Mucosa of descending colon (tissue), 3 donors: ENCODE measurements at places on chromosomes 3 and 15. TPM values are rescaled to one million over a fixed set of nuclear protein-coding genes. Genes with fewer than 3 reads are reported as not detected.
A peak's percentile ranks its signal among the peaks of the same experiment; 100 is the strongest.

The CDHR4 gene
- total RNA-seq, result not detected

The SPSB4 gene
- total RNA-seq, result 0.10 TPM

The MME gene
- total RNA-seq, result 1.4 TPM

The STRIT1 gene
- total RNA-seq, result not detected

The LMAN1L gene
- 0.32 TPM for total RNA-seq

The STARD5 gene
- total RNA-seq, result 16.6 TPM

The GOLGA8N gene
- 10.5 TPM for total RNA-seq

The ZFAND6 gene
- total RNA-seq, result 73.0 TPM

The FYCO1 gene
- total RNA-seq, result 76.5 TPM

The CTXN2 gene
- total RNA-seq, result not detected

The PYGO1 gene
- 1.6 TPM for total RNA-seq

The EFHB gene
- not detected for total RNA-seq

The DISP2 gene
- total RNA-seq, result 23.4 TPM

GRCh38 chr3:29373131-29373680 is 92.3 kb downstream of the RBMS3 start:
- no peak for DNase-seq

GRCh38 chr15:32120577-32121383 is 90.5 kb downstream of the CHRNA7 start:
- DNase-seq, result no peak

- DNase-seq, result peak; percentile 57
Measured at GRCh38 chr15:73873889-73874511, 636 bp downstream of the TBC1D21 start.

GRCh38 chr3:114899186-114899931 is 247.7 kb downstream of the ZBTB20 start:
- no peak for DNase-seq

GRCh38 chr3:49500205-49500731 is 30.2 kb downstream of the DAG1 start:
- no peak for DNase-seq

- DNase-seq, result no peak
Measured at GRCh38 chr3:10437995-10438901, 67.1 kb downstream of the ATP2B2 start.

GRCh38 chr3:98901119-98901391 is 440 bp downstream of the DCBLD2 start:
- no peak for DNase-seq

DNA sequence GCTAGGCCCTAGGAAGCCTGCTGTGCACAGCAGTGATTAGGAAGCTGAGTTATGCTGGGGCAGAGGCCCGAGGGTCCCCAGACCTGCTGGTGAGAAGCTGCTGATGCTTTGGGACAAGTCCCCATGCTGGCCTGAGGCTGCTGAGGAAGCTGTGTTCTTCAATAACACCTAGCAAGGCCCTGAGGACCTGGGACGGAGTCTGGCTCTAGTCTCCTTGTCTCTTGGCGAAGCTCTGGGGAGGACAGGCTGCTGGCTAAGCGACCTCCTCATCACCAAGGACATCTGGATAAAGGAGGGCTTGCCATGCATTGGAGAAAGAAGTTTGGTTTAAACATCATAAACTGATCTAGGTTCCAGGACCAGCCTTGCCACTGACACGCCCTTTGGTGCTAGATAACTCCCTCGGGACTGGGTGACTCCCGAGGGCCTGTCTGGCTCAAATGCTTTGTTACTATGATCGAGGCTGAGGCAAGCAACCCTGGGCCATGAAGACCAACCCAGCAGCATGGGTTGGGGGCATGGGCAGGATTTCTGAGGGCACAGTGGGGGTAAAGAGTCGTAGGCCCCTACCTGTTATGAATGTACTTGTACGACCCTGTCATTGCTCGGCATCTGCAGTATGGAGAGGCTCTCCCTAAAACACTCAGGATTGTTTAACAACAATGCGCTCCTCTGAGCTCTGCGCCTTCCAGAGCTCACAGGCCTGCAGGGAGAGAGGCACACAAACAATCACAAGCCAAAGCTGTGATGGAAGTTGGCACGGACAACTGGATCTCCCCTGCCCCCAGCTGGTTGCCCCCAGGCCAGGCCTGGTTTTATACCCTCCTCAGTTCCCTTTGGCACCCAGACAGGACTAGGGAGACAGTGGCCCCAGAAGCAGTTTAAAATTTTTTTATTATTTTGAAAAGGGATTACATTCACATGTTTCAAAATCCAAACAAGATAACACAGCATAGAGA is 64.4 kb downstream of the LINGO1 start:
- no peak for DNase-seq

- DNase-seq, result peak; percentile 61
Measured at GRCh38 chr3:185353823-185354614, 8.9 kb upstream of the MAP3K13 start.

DNA sequence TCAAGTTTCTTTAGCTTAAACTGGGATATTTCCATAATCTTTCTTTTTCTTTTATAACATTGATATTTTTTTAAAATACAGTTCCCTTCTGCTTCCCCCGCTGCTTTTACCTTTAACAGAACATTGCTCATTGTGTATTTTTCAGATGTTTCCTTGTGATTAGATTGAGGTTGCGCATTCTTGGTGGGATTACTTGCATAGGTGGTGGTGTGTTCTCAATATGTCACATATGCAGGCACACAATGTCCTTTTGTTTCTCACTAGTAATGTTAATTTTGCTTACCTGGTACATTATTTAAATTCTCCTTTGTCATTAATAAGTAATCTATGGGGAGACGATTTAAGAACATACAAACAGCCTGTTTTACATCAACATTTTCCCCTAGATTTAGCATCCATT is 48.2 kb downstream of the HMG20A start:
- no peak for DNase-seq

DNA sequence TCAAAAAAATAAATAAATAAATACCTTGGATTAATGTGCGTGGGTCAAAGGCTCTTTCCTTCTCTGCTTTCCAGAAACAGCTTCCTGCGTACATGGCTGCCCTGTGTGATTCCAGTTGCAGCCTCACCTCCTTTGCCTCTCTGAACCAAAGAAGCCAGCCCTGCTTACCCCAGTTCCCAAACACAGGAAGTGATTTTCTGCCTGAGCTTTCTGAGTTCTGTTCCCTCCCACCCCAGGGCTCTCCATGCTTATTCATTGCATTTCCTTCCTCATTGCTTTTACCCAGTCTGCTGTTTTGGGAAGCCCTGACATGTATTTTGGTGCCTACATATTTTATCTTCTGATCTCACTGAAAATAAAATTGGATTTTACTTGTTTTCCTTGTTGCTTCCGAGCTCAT is 15.4 kb downstream of the ZSCAN2 start:
- no peak for DNase-seq

DNA sequence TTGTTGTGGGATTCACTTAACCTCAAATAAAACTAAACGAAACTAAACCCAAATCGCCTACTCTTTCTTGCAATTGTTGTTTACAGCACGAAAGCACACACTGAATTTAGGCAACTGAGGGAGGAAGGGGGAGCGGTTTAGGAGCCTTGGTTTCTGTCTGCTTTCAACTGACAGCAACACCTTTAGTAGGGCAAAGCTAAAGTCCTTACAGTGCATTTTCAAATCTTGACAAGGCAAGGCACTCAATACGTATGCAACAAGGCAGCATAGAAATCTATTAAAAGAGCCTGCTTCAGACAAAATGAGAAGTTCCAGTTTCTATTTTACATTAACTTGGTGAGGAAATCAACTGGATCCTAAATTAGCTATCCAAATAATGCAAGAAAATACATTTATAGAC is 174.6 kb downstream of the CHST2 start:
- no peak for DNase-seq

DNA sequence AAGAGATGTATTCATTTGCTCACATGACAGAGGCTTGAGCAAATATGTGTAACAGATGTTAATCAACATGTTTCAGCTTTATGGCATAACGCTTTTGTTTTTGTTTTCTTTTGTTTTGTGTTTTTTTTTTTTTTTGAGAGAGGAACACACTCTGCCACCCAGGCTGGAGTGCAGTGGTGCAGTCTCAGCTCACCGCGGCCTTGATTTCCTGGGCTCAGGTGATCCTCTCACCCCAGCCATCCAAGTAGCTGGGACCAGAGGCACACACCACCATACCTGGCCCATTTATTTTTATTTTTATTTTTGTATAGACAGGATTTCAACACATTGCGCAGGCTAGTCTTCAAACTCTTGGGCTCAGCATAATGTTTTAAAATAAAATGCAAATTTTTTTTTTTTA is 1504.4 kb upstream of the CADM2 start:
- DNase-seq, result no peak

DNA sequence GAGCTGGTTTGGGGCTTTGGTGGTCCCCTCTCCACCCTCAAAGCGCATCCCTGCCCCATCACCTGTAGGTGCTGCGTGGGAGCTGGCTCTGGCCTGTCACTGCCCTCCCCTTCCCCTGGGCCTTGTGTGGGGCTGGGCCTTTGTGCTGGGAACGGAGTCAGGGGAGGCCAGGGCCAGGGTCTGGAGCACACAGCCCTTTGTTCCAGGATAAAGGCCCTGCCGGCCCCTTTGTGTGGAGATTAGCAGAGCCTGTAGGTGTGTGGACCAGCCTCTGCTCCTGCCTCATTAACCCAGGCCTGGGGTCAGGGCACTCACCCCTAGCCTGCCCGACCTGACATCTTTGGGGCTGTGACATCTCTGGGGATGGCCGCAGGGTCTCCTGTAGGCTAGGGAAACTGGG is 8.9 kb downstream of the EPHB3 start:
- peak; percentile 28 for DNase-seq

GRCh38 chr3:72776-73175 is 123.8 kb upstream of the CHL1 start:
- no peak for DNase-seq

GRCh38 chr3:64674591-64675076 is 13.2 kb downstream of the ADAMTS9 start:
- DNase-seq, result no peak

GRCh38 chr3:123861081-123861836 is 22.9 kb downstream of the MYLK start:
- DNase-seq, result no peak

DNA sequence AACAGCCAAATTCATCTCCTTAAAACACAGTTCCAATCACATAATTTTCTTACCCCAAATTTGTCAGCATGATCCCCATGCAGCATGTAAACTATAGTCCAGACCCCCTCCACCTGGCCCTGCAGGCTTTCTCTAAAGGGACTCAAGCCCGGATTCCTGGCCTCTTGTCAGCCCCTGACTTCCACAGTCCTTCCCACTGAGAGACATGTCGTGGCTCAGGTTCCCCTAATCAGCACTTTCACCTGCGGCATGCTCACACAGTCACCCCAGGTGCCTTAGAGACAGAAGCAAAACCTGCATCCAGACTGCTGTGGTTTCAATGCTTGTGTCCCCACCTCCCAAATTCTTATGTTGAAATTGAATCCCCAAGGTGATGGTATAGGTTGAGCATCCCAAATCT is 372.7 kb upstream of the ATP10A start:
- DNase-seq, result no peak

DNA sequence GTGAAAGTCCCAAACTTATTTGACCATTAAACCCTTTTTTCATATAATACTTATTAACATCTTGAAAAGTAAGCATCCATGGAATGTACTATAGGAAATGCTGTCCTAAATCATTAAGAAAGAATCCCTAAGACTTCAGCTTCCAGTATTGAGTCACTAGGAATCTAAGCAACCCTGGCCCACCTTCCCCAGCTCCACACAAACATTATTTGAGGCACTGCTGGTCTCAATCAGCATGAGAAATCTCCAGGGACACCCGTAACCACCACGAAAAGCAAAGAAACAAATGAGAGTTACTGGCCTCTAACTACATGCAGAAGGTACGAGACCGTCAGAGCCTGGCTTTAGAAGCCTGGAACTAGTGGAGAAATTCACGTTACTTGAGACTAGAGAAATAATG is 68.2 kb downstream of the POLQ start:
- DNase-seq, result no peak

DNA sequence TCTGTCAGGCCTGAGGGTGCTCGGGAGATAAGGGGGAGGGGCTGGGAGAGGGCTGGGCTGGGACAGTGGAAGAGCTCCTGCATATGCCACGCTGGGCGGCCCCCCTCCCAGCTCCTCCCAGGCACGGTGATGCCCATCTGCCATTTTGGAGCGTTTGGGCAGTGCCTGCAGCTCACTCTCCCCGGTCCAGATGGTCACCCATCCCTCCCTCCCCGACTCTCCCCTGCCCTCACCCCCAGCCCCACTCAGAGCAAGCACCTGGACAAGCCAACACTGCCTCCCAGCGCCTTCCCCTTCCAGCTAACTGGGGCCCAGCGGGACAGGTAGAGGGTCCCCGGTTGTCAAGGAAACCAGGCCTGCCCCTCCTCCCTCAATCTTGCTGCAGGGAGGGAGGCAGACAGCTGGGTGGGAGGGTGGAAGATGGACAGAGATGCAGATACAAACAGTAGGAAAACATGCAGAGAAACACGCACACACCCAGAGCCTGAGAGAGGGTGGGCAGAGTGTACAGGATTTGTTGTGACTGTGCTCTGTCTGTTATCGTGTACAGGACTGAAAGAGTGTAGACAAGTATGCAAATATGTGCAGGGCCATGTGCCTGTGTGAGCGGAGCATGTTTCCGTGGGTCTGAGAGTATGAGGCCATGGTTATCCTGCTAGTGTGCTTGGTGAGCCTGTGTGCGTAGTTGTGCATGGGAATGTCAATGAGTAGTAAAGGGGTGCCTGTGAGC is 17.5 kb upstream of the CORO2B start:
- no peak for DNase-seq

GRCh38 chr15:99413955-99414754 is 151.6 kb upstream of the MEF2A start:
- no peak for DNase-seq
